Aorta (tissue), 5 donors: ENCODE measurements at places on chromosomes 6 and 20.

DNA sequence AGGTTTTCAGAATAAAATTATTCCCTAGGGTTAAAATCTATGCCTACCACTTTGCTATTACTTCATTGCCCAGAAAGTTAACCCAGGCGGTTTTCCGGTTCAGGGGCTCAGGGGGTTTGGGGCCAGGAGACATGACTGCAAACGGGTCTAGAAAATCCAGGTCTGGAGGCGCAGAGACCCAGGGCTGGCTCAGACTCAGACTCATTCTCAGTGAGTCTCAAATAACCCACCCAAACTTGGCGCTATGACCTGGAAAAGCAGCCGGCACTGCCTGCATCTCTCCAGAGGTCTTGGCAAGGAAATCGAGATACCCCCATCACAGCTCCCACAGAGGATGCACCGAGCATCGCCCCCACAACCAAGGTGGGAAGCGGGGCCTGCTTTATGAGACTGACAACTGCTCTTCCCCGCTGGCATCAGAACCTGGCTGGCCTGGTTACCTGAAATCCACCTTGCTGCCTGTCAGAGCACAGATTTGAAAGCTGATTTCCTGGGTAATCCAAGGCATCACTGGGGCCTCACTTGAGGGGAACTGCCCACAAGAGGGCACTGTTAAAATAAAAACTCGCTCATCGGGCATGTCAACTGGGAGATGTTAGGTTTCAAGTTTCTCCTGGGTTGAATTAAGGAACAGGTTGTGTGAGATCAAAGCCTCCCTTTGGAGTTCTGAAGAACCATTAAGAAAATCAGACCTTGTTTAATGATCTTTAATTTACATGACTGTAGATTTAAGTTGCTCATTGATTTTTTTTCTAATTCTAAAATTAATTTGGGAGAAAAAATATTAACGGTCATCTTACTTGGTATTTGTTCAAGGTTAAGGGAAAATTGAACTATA, 55.1 kb downstream of the KIF16B start:
- no peak for DNase-seq
- no peaks in the 10 kb centered on the region for H3K36me3 ChIP-seq
- H3K4me1 ChIP-seq, result no peaks in the 10 kb centered on the region
- no peaks in the 10 kb centered on the region for H3K27me3 ChIP-seq

DNA sequence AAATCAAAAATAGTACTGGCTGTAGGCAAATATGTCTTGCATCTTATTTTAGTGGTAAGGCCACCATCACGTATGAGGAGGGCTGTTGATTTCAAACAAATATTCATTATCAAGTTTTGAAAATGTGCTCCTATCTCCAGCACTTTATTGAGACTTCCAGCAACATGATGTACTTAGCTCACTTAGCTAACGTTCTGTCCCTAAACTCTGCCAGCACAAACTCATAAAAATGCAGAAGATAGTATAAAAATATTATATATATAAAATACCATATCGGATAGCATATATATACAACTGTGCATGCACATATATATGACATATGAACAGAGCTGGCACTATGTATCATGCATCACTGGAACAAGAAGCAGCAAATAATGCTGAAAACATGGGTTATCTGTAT, 762.3 kb downstream of the C6orf118 start:
- DNase-seq, result no peak
- H3K36me3 ChIP-seq, result no peaks in the 10 kb centered on the region
- no peak overlapping the region for H3K4me3 ChIP-seq
- H3K27ac ChIP-seq, result no peak overlapping the region
- H3K27me3 ChIP-seq, result no peaks in the 10 kb centered on the region

GRCh38 chr20:40080041-40080652, 608.9 kb downstream of the MAFB start:
- H3K4me1 ChIP-seq, result no peaks in the 10 kb centered on the region
- no peaks in the 10 kb centered on the region for H3K27me3 ChIP-seq
- H3K27ac ChIP-seq, result no peak overlapping the region
- H3K4me3 ChIP-seq, result no peak overlapping the region

- H3K4me3 ChIP-seq, result no peak overlapping the region
- H3K36me3 ChIP-seq, result no peaks in the 10 kb centered on the region
- H3K27ac ChIP-seq, result no peak overlapping the region
These were observed 63.6 kb downstream of the HUS1B start for GRCh38 chr6:593139-593906.

DNA sequence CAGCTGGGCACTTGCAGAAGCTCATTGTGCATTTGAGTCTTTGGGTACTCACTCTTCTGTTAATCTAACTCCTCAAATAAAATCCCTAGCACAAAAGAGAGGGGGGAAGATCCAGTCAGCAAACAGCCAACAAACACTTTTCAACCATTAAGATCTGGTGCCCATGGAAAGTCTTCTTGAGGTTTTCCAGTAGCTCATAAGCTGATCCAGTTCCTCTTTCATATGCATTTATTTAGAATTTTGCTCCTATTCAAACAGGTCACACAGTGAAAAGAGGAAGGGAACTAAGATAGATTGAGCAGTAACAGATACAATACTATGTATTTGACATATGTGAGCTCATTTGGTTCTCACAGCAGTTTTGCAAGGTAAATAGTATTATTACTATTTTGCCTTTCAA, 38.6 kb downstream of the HLA-DPB1 start:
- no peak for DNase-seq
- H3K27ac ChIP-seq, result no peak overlapping the region
- H3K27me3 ChIP-seq, result no peaks in the 10 kb centered on the region
- H3K4me1 ChIP-seq, result no peaks in the 10 kb centered on the region

GRCh38 chr20:5667705-5668528, 82.3 kb upstream of the SHLD1 start:
- no peaks in the 10 kb centered on the region for H3K36me3 ChIP-seq
- no peak overlapping the region for H3K4me3 ChIP-seq
- no peaks in the 10 kb centered on the region for H3K4me1 ChIP-seq
- no peak for DNase-seq

GRCh38 chr6:75065523-75065922, 140.3 kb downstream of the COL12A1 start:
- no peak overlapping the region for H3K4me3 ChIP-seq
- no peak for DNase-seq
- H3K4me1 ChIP-seq, result no peaks in the 10 kb centered on the region
- no peaks in the 10 kb centered on the region for H3K27me3 ChIP-seq
- H3K36me3 ChIP-seq, result no peaks in the 10 kb centered on the region
- H3K27ac ChIP-seq, result no peak overlapping the region

DNA sequence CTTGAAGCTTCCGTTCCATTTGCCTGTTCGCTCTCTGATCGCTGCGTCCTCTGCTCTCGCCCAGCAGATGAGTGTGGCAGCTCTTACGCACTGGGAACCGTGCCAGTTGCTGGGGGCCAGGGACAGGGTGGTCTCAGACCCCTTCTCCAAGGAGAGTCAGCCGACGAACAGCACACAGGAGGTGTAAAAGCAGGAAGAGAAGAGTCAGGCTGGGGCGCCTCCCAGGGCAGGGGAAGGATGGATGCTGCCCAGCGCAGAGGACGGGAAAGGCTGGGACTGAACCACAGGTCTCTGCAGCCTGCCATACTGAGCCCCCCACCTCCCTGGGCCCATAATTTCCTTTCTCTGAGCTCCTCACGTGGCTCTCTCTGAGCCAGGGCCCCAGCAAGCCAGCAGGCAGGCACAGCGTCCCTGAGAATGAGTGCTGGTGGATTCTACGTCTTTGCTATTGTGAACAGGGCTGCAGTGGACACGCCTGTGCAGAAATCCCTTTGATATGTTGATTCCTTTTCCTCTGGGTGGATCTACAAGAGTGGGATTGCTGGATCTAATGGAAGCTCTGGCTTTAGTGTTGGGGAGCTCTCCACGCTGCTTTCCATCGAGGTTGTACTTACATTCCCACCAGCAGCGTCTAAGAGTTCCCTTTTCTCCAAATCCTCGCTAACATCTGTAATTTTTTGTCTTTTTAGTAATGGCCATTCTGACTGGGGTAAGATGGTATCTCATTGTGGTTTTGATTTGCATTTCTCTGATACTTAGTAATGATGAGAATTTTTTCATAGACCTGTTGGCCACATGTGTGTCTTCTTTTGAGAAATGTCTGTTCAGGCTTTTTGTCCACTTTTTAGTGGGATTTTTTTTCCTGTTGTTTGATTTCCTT, 104.1 kb downstream of the PSMB1 start:
- H3K27ac ChIP-seq, result no peak overlapping the region
- H3K36me3 ChIP-seq, result no peaks in the 10 kb centered on the region
- no peak overlapping the region for H3K4me3 ChIP-seq
- no peaks in the 10 kb centered on the region for H3K4me1 ChIP-seq
- H3K27me3 ChIP-seq, result no peaks in the 10 kb centered on the region

DNA sequence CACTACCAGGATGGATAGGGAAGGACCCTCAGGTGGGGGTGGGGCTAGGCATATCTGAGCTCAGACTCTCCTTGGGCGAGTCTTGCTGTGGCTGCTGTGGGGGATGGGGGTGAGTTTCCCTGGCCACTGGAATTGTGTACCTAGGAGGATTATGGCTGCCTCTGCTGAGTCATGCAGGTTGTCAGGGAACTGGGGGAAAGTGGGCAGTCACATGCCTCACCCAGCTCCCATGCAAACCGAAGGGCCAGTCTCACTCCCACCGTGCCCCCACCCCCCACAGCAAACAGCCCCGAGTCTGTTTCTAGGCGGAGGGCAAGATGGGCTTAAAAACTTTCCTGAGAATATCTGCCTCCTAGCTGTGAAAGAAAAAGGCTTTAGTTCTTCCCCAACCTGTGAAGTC, 210.3 kb upstream of the FERMT1 start:
- no peak overlapping the region for H3K27ac ChIP-seq
- DNase-seq, result no peak
- H3K4me3 ChIP-seq, result no peak overlapping the region
- no peaks in the 10 kb centered on the region for H3K4me1 ChIP-seq
- no peaks in the 10 kb centered on the region for H3K27me3 ChIP-seq

DNA sequence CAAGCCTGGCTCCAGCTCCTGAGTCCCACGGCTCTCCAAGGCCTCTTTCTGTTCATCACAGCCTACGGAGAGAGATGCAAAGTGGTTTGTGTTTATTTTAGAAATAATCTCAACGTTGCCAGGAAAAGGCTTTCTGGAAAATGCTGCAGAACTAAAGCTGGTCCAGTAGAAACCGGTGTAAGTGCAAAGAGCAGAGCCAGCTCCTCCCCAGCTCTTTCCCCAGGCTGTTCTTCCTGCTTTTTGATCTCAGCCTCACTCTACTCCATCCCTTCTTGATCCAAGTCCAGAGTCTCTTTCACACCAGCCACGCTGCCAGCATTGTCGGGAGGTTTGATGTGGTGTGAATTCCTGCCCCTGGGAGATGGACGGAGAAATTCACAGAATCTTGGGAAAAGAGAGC, 69.8 kb downstream of the TMEM170B start:
- H3K4me3 ChIP-seq, result no peak overlapping the region
- H3K27ac ChIP-seq, result no peak overlapping the region
- DNase-seq, result peak; percentile 56
- peaks cover 10% of the 10 kb centered on the region for H3K4me1 ChIP-seq
- H3K36me3 ChIP-seq, result no peaks in the 10 kb centered on the region
- H3K27me3 ChIP-seq, result no peaks in the 10 kb centered on the region

DNA sequence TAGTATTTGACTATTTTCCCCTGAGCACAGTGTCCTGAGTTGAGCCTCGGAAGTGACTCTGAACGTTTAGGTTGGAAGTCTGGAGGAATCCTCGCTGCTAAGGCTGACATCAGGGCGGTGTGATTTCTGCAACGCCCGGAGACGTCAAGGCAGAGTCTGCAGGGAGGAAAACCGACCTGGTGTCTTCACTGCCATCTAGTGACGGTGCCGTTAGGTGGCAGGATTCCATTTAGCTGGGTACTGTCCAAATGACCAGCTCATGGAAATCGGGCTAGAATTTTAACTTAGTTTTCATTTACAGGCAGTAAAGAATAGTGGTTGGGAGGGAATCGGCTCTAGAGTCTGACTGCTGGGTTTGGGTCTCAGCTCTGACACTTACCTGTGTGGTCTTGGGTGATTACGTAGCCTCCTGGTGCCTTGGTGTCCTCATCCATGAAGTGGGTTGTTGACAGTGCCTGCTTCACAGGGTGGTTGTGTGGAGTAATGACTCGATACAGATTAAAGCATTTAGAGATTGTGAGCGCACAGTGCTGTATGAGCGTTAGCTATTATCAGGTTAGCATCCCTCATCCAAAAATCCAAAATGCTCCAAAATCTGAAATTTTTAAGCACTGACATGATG, 35.0 kb downstream of the FOXF2 start:
- no peaks in the 10 kb centered on the region for H3K4me1 ChIP-seq
- DNase-seq, result no peak
- no peaks in the 10 kb centered on the region for H3K36me3 ChIP-seq
- no peak overlapping the region for H3K4me3 ChIP-seq

GRCh38 chr6:106702451-106703110, 73.2 kb downstream of the QRSL1 start:
- no peaks in the 10 kb centered on the region for H3K4me1 ChIP-seq
- H3K4me3 ChIP-seq, result no peak overlapping the region
- H3K27me3 ChIP-seq, result no peaks in the 10 kb centered on the region
- no peak for DNase-seq

GRCh38 chr6:159107451-159108260, 61.5 kb upstream of the FNDC1 start:
- no peak overlapping the region for H3K4me3 ChIP-seq
- H3K4me1 ChIP-seq, result no peaks in the 10 kb centered on the region
- no peak overlapping the region for H3K27ac ChIP-seq
- DNase-seq, result no peak

GRCh38 chr20:50735813-50736212, 4.4 kb downstream of the PARD6B start:
- no peaks in the 10 kb centered on the region for H3K36me3 ChIP-seq
- no peaks in the 10 kb centered on the region for H3K27me3 ChIP-seq
- H3K27ac ChIP-seq, result no peak overlapping the region
- DNase-seq, result no peak
- no peak overlapping the region for H3K4me3 ChIP-seq
- H3K4me1 ChIP-seq, result no peaks in the 10 kb centered on the region
